Ascending aorta (tissue), 2 donors: ENCODE measurements at places on chromosomes 1 and 21.

DNA sequence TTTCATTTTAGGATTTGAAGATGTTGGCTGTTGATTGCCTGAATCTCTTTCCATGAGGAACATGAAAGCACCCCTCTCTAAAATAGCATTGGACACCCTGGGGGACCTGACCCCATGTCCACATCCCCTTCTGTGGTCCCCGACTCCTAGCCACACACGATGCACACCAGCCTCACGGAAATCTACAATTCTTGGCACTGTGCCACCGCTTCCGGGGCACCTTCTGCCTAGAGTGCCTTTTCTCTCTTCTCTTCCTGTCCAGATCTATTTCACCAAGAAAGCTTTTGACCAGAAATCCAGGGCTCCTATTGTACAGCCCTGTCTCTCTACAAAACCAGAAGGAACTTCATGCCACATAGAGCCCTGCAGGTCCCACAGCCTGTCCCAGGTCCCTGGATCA lies 50.3 kb downstream of the MYSM1 start:
- DNase-seq: no peak

- H3K27ac ChIP-seq: no peak overlapping the region
- H3K27me3 ChIP-seq: no peaks in the 10 kb centered on the region
- peaks cover 96% of the 10 kb centered on the region for H3K36me3 ChIP-seq
- DNase-seq: no peak
- peaks cover 5% of the 10 kb centered on the region for H3K4me1 ChIP-seq
- no peak overlapping the region for H3K4me3 ChIP-seq
Measured at GRCh38 chr1:226369110-226369509, 38.8 kb downstream of the PARP1 start.

DNA sequence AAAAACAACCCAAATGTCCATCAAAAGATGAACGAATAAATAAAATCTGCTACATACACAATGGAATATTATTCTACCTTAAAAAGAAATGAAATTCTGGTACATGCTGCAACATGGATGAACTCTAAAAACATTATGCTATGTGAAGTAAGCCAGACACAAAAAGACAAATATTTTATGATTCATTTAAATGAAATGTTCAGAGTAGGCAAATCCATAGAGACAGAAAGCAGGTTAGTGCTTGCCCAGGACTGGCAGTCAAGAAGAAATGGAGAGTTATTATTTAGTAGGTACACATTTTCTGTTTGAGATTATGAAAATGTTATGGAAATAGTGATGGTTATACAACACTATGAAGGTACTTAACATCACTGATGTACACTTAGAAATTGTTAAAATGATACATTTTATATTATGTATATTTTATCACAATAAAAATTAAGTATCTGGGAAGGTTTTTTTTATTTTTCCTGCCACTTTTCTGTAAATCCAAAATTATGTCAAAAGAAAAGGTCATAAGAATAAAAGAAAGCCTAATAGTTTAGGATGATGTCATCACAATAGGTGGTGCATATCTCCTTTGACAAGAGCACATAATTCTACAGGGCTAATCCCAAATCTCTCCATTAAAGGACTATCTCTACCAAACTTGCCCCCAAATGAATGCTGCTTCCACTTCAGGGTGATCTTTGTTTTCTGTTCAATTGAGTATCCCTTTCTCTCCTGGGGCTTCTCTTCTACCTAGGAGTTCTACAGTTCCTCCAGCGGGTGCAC lies 40.2 kb upstream of the FCER1A start:
- no peaks in the 10 kb centered on the region for H3K36me3 ChIP-seq
- no peak for DNase-seq
- no peaks in the 10 kb centered on the region for H3K27me3 ChIP-seq
- H3K4me1 ChIP-seq: no peaks in the 10 kb centered on the region

GRCh38 chr1:48242141-48242736 lies 19.7 kb downstream of the SLC5A9 start:
- DNase-seq: no peak
- no peaks in the 10 kb centered on the region for H3K36me3 ChIP-seq

GRCh38 chr1:38328278-38329035 lies 281.9 kb upstream of the POU3F1 start:
- H3K27ac ChIP-seq: no peak overlapping the region
- no peaks in the 10 kb centered on the region for H3K27me3 ChIP-seq
- no peaks in the 10 kb centered on the region for H3K4me1 ChIP-seq
- DNase-seq: no peak

DNA sequence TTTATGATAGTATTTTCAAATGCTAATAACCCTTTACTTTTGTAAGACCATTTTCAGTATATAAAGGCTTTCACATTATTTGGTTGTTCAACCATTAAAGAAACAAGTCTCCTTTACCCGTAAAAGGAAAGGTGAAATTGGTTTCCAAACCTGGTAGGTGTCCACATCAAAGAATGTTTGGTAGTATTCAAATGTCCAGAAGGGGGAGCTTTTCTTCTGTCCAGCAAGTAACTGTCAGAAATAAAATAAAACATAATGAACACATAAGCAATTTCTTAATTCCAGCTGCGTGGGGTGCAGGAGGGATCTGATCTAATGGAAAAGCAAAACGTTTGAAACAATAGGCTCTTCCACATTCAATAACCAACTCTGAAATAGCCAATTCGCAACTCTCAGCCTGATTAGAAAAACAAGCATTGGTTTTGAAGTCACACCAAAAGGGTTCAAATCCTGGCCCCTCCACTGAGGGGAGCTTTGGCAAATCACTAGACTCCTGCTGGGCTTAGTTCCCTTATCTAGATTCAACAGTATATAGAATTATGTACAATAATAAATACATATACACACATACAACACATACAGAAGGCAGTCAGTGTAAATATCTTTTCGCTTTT lies 11.0 kb downstream of the YIPF1 start:
- DNase-seq: no peak
- no peak overlapping the region for H3K27ac ChIP-seq
- no peaks in the 10 kb centered on the region for H3K4me1 ChIP-seq
- H3K27me3 ChIP-seq: no peaks in the 10 kb centered on the region
- peaks cover 50% of the 10 kb centered on the region for H3K36me3 ChIP-seq
- no peak overlapping the region for H3K4me3 ChIP-seq

- DNase-seq: no peak
- no peaks in the 10 kb centered on the region for H3K27me3 ChIP-seq
- no peaks in the 10 kb centered on the region for H3K4me1 ChIP-seq
- H3K4me3 ChIP-seq: no peak overlapping the region
- no peaks in the 10 kb centered on the region for H3K36me3 ChIP-seq
Measured at GRCh38 chr1:113860891-113861290, 10.6 kb downstream of the PTPN22 start.

DNA sequence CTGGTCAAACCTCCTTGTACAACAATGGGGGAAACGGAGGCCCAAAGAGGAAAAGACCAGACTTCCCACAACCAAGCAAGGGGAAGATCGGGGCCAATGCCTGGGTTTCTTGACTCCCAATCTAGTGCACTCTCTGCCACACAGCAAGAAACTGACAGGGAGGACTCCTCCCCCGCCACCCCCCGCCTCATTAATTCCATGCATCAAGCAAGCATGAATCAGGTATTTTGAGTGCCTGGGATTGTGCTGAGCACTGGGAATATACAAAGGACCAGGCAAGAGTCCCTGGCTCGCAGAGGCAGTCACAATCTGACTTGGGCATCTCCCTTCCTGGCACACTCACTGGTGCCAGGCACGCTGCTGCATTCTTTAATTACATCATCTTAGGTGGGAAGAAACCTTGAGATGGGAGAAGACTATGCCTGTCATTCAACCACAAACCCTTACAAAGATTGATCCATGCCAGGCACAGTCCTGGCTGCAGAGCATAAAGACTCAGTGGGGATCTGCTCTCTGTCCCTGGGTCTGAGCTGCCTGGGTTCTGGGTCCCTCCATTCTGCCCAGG lies 4.4 kb upstream of the KCNC4 start:
- no peak overlapping the region for H3K4me3 ChIP-seq
- H3K36me3 ChIP-seq: no peaks in the 10 kb centered on the region
- no peaks in the 10 kb centered on the region for H3K27me3 ChIP-seq
- DNase-seq: no peak

DNA sequence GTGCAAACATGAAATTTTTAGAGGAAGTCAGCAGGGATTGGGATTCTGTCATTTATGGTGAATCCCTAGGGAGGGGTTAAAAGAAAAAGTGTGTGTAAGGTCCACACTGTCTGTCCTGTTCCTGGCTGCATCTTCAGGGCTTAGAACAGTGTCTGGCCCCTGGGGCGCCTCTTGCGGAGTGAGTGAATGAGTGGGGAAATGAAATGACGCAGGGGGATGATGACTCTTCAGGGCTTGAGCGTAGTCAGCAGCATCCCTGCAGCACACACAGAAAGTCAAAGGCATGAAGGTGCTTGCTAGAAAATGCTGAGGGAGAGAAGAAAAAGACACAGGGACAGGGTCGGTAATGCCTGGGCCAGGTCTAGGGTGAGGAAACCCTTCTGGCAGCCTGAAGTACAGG lies 57.8 kb downstream of the PGBD5 start:
- no peak overlapping the region for H3K27ac ChIP-seq
- no peaks in the 10 kb centered on the region for H3K27me3 ChIP-seq
- H3K4me3 ChIP-seq: no peak overlapping the region
- DNase-seq: no peak
- H3K4me1 ChIP-seq: no peaks in the 10 kb centered on the region
- no peaks in the 10 kb centered on the region for H3K36me3 ChIP-seq

DNA sequence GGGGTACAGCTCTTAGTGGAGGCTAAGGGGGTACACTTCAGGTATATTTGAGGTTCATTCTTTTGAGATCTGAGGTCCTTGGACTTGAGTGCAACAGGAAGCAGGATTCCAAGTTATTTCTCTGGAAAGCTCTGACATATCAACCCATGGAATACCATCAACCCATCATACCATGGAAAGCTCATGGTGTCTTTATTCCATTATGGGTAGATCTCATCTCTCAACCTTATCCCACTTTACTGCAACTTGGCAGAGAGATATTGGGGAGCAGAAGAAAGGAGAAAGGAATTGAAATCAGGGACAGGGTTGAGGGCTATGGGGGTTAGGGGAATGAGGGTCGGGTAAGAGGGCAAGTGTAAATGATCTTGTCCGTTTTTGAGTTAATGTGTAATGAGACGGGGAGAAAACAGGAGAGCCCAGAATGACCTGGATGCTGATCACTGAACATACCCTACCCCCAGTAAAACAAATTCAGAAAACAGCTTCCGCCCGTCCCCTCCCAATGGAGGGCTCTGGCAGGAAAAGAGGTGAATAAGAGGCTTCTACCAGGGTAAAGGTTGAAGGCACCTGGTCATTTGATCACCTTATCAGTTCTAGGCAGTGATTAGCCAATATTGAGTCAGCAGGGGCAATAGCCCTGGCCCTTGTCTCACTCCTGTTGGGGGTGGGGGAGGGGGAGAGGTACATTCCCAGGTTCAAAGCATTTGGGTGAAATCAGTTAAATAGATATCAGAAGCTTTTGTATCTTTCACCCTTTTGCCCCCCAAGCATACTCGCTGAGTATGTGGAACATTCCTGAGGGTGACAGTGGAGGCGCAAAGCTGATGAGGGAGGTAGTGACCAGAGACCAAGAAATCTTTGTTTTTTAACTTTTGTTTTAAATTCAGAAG lies 622 bp upstream of the APOA2 start:
- H3K27me3 ChIP-seq: no peaks in the 10 kb centered on the region
- peaks cover 7% of the 10 kb centered on the region for H3K4me1 ChIP-seq
- no peak for DNase-seq
- peaks cover 5% of the 10 kb centered on the region for H3K36me3 ChIP-seq
- H3K4me3 ChIP-seq: no peak overlapping the region

- H3K4me3 ChIP-seq: no peak overlapping the region
- peak overlapping the region; percentile 97 for H3K27ac ChIP-seq
- H3K4me1 ChIP-seq: peaks cover 30% of the 10 kb centered on the region
- DNase-seq: no peak
- no peaks in the 10 kb centered on the region for H3K27me3 ChIP-seq
- H3K36me3 ChIP-seq: peaks cover 4% of the 10 kb centered on the region
Measured at GRCh38 chr1:10632691-10633090, 157.9 kb downstream of the PEX14 start.

- H3K27me3 ChIP-seq: no peaks in the 10 kb centered on the region
- DNase-seq: no peak
- H3K36me3 ChIP-seq: no peaks in the 10 kb centered on the region
- no peak overlapping the region for H3K27ac ChIP-seq
- H3K4me1 ChIP-seq: no peaks in the 10 kb centered on the region
Measured at GRCh38 chr1:157658571-157658970, 42.0 kb downstream of the FCRL3 start.

DNA sequence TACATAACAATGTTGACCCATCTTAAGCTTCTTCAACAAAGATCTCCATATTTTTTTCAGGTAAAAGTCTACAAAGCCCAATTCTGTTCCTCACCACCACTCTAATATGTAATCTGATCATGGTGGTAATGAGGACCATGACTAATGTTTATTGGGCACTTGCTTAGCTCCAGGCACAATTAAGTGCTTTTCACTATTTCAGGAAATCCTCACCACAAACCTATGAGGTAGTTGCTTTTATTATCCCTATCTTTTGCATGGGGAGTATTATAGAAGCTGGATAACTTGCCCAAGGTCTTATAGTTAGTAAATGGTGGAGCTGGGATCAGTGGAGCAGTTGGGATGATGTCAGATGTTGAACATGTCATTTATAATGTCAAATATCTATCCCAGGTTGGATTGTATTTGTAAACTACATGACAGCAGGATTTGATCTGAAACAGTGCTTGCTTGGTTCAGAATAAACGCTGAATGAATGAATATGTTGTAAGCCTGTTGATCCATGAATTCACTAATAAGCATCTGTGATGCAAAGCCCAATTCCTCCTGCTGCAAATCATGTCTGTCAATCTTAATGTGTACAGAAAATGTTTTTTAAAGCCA lies 283.3 kb upstream of the ST6GALNAC5 start:
- H3K36me3 ChIP-seq: no peaks in the 10 kb centered on the region
- no peak overlapping the region for H3K4me3 ChIP-seq
- H3K27ac ChIP-seq: no peak overlapping the region
- no peaks in the 10 kb centered on the region for H3K4me1 ChIP-seq
- no peaks in the 10 kb centered on the region for H3K27me3 ChIP-seq

GRCh38 chr1:10818262-10819197 lies 22.1 kb upstream of the CASZ1 start:
- no peaks in the 10 kb centered on the region for H3K4me1 ChIP-seq
- H3K36me3 ChIP-seq: no peaks in the 10 kb centered on the region
- DNase-seq: no peak
- H3K4me3 ChIP-seq: no peak overlapping the region
- peaks cover 6% of the 10 kb centered on the region for H3K27me3 ChIP-seq
- H3K27ac ChIP-seq: no peak overlapping the region

- H3K27me3 ChIP-seq: no peaks in the 10 kb centered on the region
- DNase-seq: no peak
- H3K4me1 ChIP-seq: no peaks in the 10 kb centered on the region
- H3K36me3 ChIP-seq: no peaks in the 10 kb centered on the region
Measured at GRCh38 chr1:240232530-240232929, 140.8 kb downstream of the FMN2 start.

GRCh38 chr1:47232187-47232874 lies at the start of gene TAL1:
Gene TAL1, minus strand, starts transcription at chr1:47232225. Its CDS starts 6,337 bp downstream, at chr1:47225888.
- peak within 1 kb of the TSS; percentile 20 for H3K27ac ChIP-seq
- H3K4me1 ChIP-seq: peaks cover 13% of the 10 kb centered on the region
- peak within 1 kb of the TSS; percentile 48 for H3K4me3 ChIP-seq
- no peaks in the 10 kb centered on the region for H3K36me3 ChIP-seq
- peaks cover 35% of the 10 kb centered on the region for H3K27me3 ChIP-seq
